Stimulated activated CD8-positive, alpha-beta memory T cell treated with anti-CD3 and anti-CD28 coated beads, Interleukin-2, amount 100 ng/mL, for 48 hours (primary cell): ENCODE measurements at places on chromosomes 16 and 17.

GRCh38 chr17:17220529-17220928 lies 14.4 kb upstream of the PLD6 start:
- DNase-seq: no peak

DNA sequence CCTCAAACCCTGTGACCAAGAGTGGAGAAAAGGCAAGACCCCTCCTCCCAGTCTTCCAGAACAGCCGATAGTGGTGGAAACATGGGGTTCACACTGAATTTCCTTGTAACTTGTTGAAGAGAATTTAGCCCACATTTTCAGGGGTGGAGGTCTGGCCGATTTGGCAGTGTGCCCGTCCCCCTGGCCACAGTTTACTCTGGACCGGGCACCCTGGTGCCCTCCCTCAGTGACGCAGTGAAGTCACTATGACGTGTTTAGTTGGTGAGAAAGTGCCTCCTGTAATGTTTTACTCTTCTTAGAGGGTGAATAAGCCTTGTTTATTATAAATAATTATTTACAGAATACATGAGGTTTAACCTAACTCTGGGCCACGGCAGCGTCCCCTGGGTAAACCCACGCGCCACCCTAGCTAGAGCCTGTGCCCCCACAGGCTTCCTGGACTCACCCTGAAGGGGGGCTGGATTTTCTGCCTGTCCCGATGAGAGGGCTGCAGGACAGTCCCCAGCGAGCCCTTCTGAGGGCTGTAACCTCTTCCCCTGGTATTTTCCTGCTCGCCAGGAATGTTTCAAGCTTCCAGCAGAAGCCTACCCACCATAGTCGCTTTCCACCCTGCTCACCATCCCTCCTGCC lies 316.9 kb downstream of the SEC14L1 start:
- no peak for DNase-seq

DNA sequence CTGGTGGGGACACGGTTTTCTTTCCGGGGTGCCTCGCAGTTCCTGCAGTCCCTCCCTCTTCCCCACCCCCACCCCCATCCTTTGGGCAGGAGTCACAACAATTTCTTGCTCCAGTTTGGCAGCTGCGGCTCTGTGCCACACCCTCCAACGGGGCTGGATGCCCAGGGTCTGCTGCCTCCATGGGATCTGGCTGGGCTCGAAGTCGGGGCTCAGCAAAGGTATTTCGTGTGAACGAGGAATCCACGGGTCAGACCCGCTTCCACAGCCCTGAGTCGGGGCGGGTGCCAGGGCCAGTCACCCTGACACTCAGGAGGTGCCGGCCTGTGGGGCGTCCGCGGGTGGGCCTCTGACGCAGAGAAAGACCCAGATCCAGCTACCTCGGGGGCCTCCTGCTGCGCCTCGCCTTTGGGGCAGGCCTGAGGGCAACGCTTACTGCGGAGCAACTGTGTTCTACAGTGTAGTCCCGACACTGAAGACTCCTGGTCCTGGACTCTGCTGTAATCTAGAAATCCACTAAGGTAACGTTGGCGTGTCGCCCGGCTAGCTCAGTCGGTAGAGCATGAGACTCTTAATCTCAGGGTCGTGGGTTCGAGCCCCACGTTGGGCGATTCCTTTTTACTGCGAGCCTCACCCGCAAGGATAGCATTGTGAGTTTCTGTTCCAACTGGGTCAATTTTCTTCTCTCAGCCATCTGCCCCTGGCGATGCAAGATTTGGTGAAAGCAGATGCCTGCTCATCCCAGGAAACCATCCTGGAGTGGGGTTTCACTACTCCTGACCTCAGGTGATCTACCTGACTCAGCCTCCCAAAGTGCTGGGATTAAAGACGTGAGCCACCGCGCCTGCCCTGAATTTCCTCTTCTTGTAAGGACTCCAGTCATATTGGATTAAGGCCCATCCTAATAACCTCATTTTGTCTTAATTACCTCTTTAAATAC lies 12.6 kb upstream of the OR1F1 start:
- peak; percentile 51 for DNase-seq

- no peak for DNase-seq
Measured at GRCh38 chr16:82741073-82741615, 114.4 kb downstream of the CDH13 start.

DNA sequence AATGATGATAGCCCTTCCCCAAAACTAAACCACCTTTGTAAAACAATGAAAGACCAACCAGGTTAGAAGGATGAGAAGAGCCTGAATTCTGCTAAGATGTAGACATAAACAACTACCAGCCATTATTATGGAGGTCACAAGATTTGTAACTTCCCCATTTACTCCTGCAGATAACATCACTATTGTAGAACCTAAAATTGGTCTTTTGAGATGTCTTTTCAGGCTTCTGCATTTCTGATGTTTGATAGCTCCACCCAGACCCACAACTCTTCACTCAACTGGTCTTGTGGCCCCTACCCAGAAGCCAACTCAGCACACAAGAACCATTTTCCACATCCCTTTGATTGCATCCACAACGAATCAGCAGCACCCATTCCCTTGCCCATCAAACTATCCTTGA lies 100.8 kb downstream of the TMEM132E start:
- no peak for DNase-seq

- no peak for DNase-seq
Measured at GRCh38 chr16:450385-450784, 24.9 kb downstream of the RAB11FIP3 start.

DNA sequence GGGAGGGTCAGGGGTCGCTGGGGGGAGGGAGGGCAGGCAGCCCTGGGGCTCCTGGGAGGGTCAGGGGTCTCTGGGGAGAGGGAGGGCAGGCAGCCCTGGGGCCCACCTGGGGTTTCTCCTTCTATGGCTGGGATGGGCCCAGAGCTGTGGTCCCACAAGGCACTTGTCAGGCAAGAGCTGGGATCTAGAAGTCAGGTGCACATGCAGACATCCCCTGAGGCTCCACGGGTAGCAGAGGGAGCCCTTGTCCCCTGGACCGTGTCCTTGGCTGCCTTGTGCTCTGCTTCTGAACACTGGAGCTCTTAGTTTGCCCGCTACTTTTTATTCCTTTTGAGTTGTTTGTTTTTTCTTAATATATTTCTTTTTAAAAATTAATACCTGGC lies 1.8 kb downstream of the TUBB3 start:
- no peak for DNase-seq

- no peak for DNase-seq
Measured at GRCh38 chr17:59688496-59688895, 18.7 kb downstream of the PTRH2 start.

GRCh38 chr16:71327720-71328119 lies 30.8 kb upstream of the CALB2 start:
- no peak for DNase-seq

GRCh38 chr16:47983999-47984580 lies 171.7 kb downstream of the ABCC12 start:
- no peak for DNase-seq

DNA sequence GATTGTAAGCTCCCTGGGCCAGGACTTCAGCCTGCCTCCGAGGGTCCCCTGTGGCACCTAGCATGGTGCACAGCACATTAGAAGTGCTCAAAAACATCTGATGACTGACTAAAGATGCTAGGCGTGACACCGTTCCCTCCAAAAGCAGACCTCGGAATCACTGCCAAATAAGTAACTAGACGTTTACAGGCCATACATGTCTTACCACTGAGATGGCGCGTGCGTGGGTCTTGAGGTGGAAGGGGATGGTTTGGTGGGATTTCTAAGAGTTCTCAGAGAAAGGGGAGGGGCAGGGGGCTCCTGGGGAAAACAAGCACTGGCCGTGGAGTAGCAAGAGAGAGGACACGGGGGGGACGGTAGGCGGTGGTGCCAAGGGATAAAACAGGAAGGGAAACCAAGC lies 12.4 kb downstream of the MPO start:
- DNase-seq: no peak

GRCh38 chr17:80119839-80120238 lies 18.5 kb downstream of the GAA start:
- no peak for DNase-seq

DNA sequence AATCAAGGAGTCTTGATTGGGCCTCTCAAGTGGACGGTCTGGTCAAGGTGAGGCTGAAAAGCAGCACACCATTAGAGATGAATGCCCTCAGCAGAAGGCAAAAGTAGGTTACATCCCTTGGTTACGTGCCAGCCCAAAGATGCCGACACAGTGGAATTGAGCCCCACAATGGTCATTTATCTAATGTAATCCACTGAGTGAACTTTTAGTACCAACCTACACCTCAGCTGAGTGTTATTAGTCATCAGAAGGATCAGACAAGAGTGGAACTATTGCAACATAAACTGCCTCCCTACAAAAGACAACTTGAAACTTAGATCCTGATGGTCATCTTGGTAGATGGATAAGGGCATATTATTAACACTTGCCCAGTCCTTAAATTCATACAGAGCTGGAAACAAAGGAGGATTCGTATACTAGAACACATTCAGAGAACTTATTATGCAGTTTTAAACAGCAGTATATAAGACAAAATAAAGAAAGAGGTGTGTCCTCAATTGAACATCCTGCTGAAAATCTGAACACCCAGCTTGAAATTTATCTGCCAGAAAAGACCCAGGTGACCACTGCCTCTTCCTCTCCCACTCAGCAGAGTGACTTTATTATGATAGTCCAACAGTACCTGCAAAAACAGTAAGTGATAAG lies 2.8 kb downstream of the DCUN1D3 start:
- no peak for DNase-seq
